T-helper 2 cell (primary cell): ENCODE measurements at places on chromosomes 2 and 18.

DNA sequence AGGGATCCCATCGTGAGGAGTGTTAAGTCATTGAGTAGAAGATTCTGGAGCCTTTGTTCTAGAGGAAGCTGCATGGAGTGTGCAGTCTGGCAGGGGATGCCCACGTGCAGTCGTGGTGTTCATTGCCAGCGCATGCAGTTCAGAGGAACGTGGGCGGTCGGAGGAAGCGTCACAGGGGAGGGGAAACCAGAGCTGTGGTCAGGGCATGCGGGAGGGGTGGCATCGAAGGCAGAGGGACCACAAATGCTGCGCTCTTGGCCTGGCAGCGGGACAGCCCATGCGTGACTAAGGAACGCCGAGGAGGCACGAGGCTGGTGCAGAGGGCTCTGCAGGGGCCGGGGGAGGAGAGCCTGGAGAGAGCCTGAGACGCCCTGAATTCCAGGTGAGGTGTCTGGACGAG is 141.1 kb downstream of the KLHL29 start:
- no peak for DNase-seq

DNA sequence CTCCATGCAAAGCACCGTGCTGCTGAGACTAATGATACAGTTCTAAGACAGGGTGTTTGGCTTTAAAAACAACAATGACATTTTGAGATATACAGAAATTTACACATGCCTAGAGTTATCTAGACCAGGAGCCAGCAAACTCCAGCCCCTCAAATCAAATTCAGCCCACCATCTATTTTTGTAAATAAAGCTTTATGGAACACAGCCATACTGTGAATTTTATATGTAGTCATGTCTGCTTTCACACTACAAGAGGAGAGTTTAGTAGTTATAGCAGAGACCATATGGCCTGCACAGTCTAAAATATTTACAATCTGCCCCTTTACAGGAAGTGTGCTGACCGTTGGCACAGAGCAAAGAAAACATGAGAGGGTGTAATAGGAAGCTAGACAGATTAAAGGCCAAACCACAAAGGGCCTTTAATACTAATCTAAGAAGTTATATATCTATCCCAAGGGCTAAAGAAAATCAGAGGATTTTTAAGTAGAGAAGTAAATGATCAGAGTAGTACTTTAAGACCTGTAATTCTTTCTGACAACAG is 39.4 kb downstream of the NBAS start:
- DNase-seq, result no peak

DNA sequence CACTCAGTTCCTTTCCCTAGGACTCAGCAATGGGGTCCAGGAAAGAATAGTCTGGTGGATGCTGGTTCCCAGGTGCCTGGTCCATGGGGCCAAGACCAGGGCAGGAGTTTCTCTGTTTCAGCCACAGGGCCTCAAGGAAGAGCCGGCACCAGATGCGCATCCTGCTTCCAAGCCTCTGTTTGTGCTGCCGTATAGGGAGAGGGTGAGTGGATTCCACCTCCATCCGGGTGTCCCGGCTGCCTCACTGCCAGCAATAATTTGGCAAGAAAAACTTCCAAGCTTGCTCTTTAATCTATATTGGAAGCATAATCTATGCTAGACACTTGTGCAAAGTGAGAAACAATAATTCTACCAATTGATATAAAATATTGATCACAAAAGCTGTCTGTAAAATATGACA is 261.2 kb upstream of the HS6ST1 start:
- no peak for DNase-seq

DNA sequence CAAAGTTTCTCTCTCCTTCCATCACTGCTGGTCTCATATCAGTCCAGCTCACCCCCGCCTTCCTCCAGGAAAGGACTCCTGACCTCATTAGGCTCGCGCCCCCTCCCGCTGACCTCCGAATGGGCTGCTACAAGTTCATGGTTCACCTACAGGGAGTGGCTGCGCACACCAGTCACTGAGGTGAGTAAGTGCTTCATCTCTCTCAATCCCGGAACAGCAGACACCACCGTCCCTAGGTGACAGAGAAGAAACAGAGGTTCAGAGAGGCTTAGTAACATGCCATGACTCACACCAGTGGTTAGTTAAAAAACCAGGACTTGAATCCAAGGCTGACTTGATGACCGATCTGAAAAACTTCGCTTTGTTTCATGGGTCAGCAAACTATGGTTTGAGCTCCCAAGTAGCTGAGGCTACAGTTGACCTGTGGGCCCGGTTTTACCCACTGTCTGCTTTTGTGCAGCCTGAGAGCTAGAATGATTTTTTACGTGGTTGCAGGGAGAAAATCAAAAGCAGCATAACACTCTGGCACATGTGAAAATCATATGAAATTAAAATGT is 42.0 kb downstream of the ZFP36L2 start:
- DNase-seq, result no peak

DNA sequence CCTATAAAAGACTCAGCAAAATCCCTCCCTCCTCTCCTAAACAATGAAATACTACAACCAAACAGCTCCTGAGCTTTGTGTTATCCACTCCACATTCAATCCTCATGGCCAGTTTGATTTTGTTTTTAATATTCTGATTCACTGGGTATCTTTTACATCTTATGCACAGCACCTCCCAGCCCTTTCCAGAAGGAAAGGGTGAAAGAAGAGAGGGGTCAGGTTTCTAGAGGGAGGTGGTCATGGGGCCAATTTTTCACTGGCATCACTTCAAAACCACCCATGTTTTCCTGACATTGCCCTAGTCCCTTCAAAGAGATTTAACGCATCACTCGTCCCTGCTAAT is 315.6 kb downstream of the LPIN1 start:
- DNase-seq, result no peak

DNA sequence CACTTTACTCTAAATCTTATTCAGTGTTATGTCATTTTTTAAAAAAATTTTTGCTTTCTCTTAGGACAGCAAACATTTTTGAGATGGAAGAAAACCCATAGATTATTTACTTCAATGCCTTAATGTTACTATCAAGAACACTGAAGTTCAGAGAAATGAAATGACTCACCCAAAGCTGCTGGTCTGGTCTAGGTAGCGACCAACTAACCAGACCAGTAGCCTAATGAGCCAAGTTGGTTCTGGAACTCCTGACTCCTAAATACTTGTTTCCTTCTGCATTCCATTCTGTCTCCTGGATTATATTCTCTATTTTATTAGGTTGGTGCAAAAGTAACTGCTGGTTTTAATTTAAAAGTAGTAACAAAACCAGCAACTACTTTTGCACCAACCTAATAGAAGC is 35.4 kb downstream of the SLC8A1 start:
- DNase-seq, result no peak

GRCh38 chr2:68737711-68738110 is 3.1 kb downstream of the ARHGAP25 start:
- peak; percentile 39 for DNase-seq

DNA sequence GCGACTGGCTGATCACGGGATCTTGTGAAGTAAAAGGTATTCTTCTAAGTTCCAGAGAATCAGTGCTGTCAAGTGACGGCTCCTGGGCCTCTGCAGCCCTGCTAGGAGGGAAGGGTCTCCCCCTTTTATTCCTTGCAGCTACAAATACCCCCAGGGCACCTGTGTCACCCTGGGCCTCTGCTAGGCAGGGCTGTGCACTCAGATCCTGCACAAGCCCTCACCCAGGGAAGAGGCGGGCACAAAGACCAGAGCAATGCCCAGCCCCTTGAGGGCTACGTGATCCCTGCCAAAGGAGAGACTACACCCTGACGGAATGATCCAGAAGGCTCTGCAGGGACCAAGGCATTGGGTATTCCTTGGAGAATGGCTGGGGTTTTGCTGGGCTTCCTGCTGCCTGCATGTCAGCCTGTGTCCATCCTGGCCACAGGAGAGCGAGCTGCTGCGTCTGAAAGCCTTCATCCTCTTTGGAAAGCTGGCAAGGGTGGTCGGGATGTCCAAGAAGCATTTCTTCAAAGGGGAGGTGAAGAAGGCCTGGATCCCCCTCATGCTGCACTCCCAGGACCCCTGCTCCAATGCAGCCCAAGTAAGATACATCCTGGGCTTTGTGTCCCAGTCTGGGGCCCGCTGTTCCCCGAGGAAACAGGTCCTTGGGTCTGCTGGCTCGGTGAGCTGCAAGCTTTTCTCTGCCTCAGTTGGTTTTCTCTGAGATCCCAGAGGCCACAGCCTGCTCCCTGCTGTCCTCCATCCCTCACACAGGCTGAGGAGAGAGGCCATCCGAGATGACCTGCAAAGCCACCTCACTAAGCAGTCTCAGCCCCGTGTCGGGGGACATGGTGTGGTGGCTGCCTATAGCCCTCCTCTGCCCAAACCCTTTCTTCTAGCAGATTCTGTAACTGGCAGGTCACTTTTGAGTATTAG is 24.9 kb downstream of the HJURP start:
- no peak for DNase-seq

DNA sequence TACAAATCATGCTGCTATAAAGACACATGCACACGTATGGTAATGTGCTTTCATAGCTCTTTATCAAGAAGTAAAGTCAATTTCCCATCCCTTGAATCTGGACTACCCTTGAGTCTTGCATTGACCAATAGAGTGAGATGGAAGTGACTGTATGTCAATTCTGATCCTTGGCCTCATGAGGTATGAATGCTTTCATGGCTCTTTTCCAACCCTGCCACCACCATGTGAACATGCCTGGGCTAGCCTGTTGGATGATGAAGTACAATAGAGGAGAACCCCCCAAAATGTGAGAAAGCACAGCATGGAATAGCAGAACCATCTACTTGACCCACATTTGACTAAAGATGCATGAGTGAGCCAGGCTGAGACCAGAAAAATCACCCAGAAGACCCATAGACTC is 237.0 kb downstream of the NYAP2 start:
- no peak for DNase-seq

GRCh38 chr2:106068451-106068850 is 125.7 kb downstream of the UXS1 start:
- DNase-seq, result no peak

GRCh38 chr2:151350579-151351195 is 6.7 kb upstream of the TNFAIP6 start:
- DNase-seq, result no peak

DNA sequence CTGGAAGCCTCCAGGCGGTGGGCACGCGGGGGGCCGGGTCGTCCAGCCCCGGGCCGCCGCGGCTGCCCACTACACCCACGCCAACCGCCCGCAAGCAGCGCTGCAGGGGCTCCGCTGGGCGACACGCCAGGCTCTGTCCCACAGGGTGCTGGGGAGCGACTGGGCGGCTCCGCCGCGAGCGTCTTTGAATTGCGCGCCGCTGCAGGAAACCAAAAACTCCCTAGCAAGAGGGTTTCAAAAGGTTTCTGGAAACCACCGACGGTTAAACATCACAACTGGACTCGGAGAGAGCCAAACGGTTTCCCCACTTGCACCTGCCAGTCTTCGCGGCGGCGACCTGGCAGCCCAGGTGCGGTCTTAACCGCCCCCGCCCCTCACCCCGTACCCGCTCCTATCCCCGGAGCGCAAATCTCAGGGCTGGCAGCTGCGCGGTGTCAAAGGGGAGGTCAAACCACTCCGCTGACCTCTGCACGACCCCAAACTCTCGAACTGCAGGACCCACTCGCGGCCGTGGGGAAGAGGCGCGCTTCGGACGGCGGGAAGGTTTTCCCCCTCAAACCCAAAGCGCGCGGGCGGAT is 1.0 kb downstream of the CXCR4 start:
- DNase-seq, result peak; percentile 42

- no peak for DNase-seq
Observed at GRCh38 chr18:51097021-51097822, 67.2 kb downstream of the SMAD4 start.

- DNase-seq, result no peak
Observed at GRCh38 chr2:103002954-103003353, 241.1 kb downstream of the TMEM182 start.

- DNase-seq, result peak; percentile 38
Observed at GRCh38 chr2:121075006-121075551, 209.9 kb downstream of the TFCP2L1 start.

DNA sequence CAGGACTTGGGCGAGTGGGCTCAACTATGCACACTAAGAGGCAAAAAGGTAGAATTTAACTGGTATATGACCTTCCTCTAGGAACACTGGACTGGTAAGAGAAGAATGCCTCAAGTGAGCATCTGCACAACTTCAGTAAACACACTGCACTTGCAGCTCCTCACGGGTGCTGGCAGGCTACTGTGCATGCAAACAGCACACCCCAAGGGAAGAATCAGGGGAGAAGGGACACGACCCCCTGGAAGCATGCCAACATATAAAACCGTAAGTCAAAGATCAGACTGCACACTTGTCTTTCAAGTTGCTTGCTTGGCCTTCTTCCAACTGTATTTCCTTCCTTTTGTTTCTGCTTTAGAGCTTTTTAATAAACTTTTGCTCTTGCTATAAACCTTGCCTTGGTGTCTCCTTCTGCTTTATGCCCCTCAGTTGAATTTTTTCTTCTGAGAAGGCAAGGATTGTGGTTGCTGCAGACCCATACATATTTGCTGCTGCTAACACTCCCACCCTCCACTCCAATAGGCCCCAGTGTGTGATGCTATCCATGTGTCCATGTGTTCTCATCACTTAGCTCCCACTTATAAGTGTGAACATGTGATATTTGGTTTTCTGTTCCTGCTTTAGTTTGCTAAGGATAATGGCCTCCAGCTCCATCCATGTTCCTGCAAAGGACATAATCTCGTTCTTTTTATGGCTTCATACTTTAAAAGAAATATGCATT is 263.7 kb upstream of the SPOPL start:
- DNase-seq, result no peak

- no peak for DNase-seq
Observed at GRCh38 chr2:45458909-45459563, 152.0 kb downstream of the SRBD1 start.

GRCh38 chr2:71517851-71518250 is 64.5 kb downstream of the DYSF start:
- DNase-seq, result no peak

- DNase-seq, result no peak
Observed at GRCh38 chr2:47254464-47254863, 99.4 kb upstream of the STPG4 start.

DNA sequence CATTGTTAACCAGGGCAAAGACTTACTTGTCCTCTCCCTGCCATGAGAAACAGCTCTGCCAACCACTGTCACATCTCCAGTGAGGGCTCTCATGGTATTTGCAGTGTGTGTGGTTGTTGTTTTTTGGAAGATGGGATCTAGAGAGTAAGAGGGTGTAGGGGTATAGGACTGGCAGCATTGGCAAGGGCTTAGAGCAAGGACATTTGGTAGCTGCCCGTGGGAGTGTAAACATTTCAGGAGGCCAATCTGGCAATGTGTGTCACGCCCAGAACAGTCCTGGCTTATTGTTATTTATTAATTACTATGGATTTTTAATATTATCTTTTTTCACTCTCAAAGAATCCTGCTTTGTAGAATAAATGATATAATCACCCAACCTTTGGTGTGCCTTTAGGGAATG is 90.5 kb downstream of the TMEM17 start:
- no peak for DNase-seq
